ENCODE measurements at places on chromosomes 6 and 20.

DNA sequence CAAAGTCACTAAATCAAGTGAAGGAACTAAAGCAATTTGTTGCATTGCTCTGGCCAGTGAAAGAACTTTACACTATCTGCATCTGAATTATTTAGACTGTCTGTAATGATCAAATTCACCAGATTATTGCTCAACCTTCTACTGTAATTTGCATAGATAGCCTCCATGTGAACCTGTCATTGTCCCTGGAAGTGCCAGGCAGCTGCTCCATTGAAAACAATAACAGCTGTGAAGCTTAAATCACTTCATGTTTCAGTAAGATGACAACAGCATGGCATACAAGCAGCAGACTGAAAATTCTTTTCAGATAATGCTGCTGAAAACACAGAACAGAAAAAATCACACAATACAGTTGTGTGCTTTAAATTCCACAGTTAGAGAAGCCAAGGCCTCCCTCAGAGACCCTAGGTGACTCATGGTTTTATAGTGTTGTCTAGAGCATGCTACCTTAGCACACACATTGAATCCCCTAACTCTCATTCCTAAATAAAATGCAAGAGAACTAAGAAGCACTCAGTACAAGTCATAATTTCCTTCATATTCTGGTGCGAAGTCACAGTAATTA lies 248.9 kb downstream of the TPBG start:
- DNase-seq: peak; percentile 52

GRCh38 chr6:155132617-155133016 lies 131.2 kb upstream of the CLDN20 start:
- peak; percentile 58 for DNase-seq

- DNase-seq: no peak
Observed at GRCh38 chr6:43338243-43338642, 29.6 kb upstream of the CRIP3 start.

- DNase-seq: no peak
Observed at GRCh38 chr6:84791233-84791632, 26.8 kb upstream of the TBX18 start.
